ENCODE measurements at places on chromosomes 4 and X. TPM values are rescaled to one million over a fixed set of nuclear protein-coding genes. Genes with fewer than 3 reads are reported as not detected.

- no peaks in the 10 kb centered on the region for H3K27me3 ChIP-seq
- H3K4me1 ChIP-seq = no peaks in the 10 kb centered on the region
Observed at GRCh38 chr4:121510341-121510874, 129.6 kb upstream of the QRFPR start.

GRCh38 chr4:83454686-83455085 is 937 bp downstream of the HELQ start:
- no peak for DNase-seq
- peak overlapping the region; percentile 97 for H3K27ac ChIP-seq
- H3K27me3 ChIP-seq = no peaks in the 10 kb centered on the region
- H3K4me3 ChIP-seq = peak overlapping the region; percentile 83
- peaks cover 46% of the 10 kb centered on the region for H3K36me3 ChIP-seq

DNA sequence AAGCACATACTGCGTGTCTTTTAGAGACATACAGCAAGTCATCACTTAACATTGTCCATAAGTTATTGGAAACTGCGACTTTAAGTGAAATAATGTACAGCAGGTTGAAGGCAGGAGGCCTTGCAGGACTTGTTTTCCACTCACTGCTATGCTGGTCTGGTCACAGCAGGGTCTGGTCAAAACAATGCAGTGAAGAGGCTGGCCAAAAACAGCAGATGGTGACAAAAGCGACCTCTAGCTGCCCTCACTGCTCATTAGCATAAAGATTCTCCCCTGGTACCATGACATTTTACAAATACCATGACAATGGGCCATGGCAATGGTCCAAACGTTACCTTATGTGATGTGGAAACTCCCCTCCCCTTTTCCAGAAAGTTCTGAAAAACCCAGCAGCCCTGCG is 1283.6 kb downstream of the FSTL5 start:
- H3K4me1 ChIP-seq = no peaks in the 10 kb centered on the region
- H3K36me3 ChIP-seq = no peaks in the 10 kb centered on the region
- DNase-seq = no peak

DNA sequence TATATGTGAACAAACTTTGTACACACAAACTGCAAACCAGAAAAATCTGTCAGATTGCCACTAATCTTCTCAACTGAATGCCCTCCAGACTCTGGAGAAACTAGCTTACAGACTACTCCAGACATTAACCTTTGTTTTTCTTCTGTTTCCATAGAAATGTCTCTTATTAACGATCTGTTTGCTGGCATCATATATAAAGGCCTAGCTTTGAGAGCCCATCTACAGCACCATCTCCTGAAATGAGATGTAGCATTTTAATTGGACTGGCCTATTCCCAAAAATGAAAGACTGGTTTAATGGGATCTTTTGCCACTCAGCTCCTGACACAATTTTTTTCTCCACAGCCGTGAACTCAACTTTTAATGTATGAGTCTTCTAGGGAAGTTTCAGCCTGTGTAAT is 266.0 kb upstream of the IL1RAPL1 start:
- H3K36me3 ChIP-seq = no peaks in the 10 kb centered on the region
- H3K27ac ChIP-seq = no peak overlapping the region
- H3K27me3 ChIP-seq = no peaks in the 10 kb centered on the region
- DNase-seq = no peak

DNA sequence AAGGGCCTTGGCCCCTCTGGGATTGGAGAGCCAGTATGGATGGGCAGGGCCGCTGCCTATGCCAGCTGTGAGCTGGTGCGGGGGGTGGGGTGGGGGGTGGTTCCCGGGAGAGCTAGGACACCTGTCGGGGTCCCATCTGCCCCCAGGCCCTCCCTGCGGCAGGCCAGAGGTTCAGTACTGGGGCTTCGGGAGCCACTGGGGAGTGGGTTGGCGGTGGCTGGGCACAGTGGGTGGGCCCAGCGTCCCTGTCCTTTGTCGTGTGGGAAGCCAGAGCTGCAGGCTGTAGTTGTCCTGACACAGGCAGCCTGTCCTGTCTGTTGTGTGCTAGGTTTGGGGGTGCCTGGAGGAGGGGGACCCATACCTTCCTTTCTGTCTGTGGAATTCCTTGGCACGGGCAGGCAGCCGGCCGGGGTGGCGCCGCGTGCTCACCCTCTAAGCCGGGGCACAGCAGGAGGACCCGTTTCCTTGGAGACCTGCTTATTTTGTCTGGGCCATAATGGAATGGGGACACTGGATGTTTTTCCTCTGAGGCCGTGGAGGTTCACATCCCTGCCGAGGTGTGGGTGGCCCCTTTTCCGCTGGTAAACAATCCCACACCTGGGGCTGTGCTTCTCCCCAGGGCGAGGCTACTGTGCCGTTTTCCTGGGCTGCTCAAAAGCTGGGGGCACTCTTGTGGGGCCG is 14.8 kb downstream of the DOK7 start:
- H3K4me1 ChIP-seq = peaks cover 8% of the 10 kb centered on the region
- H3K36me3 ChIP-seq = no peaks in the 10 kb centered on the region
- no peak overlapping the region for H3K27ac ChIP-seq

- DNase-seq = peak; percentile 96
- H3K4me1 ChIP-seq = peaks cover 19% of the 10 kb centered on the region
- H3K27ac ChIP-seq = peak within 1 kb of the TSS; percentile 85
- H3K4me3 ChIP-seq = peak within 1 kb of the TSS; percentile 70
- peaks cover 5% of the 10 kb centered on the region for H3K27me3 ChIP-seq
Observed at GRCh38 chrX:118974088-118974907, at the start of gene LONRF3. Gene LONRF3, plus strand, starts transcription at chrX:118974618. Its CDS starts 163 bp downstream, at chrX:118974781.

GRCh38 chr4:187309456-187309855 is 585.8 kb upstream of the FAT1 start:
- H3K4me3 ChIP-seq = no peak overlapping the region
- H3K4me1 ChIP-seq = no peaks in the 10 kb centered on the region
- H3K36me3 ChIP-seq = no peaks in the 10 kb centered on the region
- H3K27ac ChIP-seq = no peak overlapping the region
- DNase-seq = no peak

DNA sequence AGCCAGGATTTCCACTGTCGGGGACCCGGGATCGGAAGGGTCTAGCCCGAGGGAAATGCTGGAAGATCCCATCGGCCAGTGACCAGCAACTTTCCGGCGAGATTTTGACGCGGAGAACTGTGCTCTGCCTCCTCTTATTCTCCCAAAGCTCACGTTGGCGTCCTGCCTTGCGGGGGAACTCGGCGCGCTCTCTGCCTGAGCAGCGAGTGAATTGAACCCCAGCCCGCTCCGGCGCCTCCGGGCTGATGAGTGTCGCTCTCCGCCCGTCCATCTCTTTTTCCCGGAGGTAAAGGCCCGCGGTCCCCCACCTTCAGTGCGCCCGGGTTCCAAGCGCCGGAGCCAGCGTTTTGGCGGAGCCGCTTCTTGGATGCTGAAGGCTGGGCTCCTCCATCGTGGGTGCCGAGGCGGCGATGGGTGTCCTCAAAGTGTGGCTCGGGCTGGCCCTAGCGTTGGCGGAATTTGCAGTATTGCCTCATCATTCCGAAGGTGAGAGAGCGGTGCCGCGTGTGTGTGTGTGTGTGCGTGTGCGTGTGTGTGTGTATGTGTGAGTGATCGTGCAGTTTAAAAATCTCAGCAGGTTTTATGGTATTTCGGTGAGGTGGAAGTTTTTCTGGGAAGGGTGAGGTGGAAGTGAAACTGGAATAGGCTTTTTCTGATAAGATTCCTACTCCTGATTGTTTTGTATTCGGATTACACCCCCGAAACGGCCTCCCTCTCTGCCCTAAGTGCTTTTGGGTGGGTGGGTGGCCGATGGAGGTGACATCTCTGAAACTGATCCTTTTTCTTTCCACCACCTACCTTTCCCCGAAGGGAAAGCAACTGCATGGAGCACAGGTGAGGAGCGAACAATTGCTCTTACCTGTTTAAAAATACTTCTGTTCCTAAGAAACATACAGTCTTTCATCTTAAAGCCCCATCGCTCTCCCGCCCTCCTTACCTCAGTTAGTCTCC is 752 bp downstream of the FRAS1 start:
- no peak for DNase-seq
- no peaks in the 10 kb centered on the region for H3K36me3 ChIP-seq
- peak overlapping the region; percentile 86 for H3K27ac ChIP-seq
- peaks cover 9% of the 10 kb centered on the region for H3K4me1 ChIP-seq

GRCh38 chrX:38206036-38206435 is 14.6 kb downstream of the SRPX start:
- DNase-seq = no peak
- no peak overlapping the region for H3K27ac ChIP-seq
- H3K4me3 ChIP-seq = no peak overlapping the region
- no peaks in the 10 kb centered on the region for H3K27me3 ChIP-seq
- H3K36me3 ChIP-seq = no peaks in the 10 kb centered on the region
- H3K4me1 ChIP-seq = no peaks in the 10 kb centered on the region

GRCh38 chrX:40938423-40938822 is 146.8 kb upstream of the USP9X start:
- H3K27me3 ChIP-seq = no peaks in the 10 kb centered on the region
- H3K4me1 ChIP-seq = peaks cover 3% of the 10 kb centered on the region
- no peak overlapping the region for H3K4me3 ChIP-seq
- no peak overlapping the region for H3K27ac ChIP-seq

- H3K27ac ChIP-seq = no peak overlapping the region
- H3K36me3 ChIP-seq = no peaks in the 10 kb centered on the region
- H3K4me3 ChIP-seq = no peak overlapping the region
Observed at GRCh38 chr4:48235050-48235449, 34.6 kb downstream of the TEC start.

DNA sequence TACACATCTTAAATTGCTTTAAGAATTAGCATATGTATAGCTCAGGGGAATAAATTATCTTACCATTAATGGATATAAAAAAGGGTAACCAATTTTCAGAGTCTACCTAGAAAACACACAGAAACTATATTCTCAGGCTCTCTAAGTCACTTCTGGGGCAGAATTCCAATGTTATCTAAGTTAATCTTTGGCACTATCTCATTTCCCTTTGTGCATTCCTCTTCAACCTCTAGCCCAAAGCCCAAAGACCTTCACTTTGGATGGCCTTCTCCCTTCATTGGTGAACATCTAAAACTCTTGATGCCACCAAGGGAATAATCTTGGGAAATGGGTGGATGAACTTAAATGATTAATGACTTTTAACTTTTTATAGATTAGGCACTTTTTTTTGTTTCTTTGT is 108.3 kb downstream of the APBB2 start:
- peaks cover 15% of the 10 kb centered on the region for H3K4me1 ChIP-seq
- no peaks in the 10 kb centered on the region for H3K27me3 ChIP-seq
- no peak for DNase-seq
- no peaks in the 10 kb centered on the region for H3K36me3 ChIP-seq

- no peak overlapping the region for H3K4me3 ChIP-seq
- no peaks in the 10 kb centered on the region for H3K27me3 ChIP-seq
- H3K27ac ChIP-seq = no peak overlapping the region
- no peak for DNase-seq
- H3K36me3 ChIP-seq = no peaks in the 10 kb centered on the region
Observed at GRCh38 chr4:7625071-7625470, 190.3 kb upstream of the PSAPL1 start.

DNA sequence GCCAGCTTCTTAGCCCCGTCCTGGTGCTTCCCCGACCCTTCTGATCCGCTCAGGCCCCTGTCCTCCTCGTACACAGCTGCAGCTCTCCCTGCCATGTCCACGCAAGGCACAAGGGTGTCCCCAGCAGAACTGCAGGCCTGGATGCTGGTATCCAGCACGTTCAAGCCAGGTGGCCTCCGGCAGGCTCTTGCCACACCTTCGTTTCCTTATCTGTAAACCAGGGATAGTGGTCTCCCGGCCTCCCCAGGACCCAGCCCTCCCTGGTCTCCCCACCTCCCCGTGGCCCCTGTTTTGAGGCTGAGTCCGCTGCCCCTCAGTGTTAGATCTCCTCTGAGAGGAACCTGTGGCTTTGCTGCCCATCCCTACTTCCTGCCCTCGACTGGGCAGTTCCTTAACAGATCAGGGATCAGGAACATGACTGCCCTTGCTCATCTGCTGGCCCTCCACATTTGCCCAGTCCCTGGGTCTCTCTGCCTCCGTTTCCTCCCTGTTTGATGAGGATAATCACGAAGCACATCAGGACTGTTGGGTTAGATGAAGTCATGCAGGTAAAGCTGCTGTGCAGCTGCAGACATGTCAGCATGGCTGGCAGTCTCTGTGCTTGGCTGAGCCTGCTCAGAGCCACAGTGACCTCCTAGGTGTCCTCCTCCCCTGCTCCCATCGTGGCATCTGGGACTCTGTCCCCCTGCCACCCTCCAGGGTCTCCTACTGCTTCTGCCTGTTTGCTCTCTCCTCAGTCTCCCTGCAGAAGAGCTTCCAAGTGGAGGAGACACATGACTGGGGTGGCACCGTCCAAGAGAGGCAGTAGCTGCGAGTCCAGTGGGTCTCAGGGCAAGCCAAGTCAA is 32.9 kb downstream of the PIGG start:
- H3K4me3 ChIP-seq = no peak overlapping the region
- H3K27ac ChIP-seq = no peak overlapping the region
- H3K27me3 ChIP-seq = no peaks in the 10 kb centered on the region
- H3K36me3 ChIP-seq = peaks cover 95% of the 10 kb centered on the region

GRCh38 chr4:105155426-105155825 is 8.8 kb downstream of the TET2 start:
- no peak for DNase-seq
- peaks cover 16% of the 10 kb centered on the region for H3K4me1 ChIP-seq
- no peaks in the 10 kb centered on the region for H3K36me3 ChIP-seq
- no peak overlapping the region for H3K27ac ChIP-seq

DNA sequence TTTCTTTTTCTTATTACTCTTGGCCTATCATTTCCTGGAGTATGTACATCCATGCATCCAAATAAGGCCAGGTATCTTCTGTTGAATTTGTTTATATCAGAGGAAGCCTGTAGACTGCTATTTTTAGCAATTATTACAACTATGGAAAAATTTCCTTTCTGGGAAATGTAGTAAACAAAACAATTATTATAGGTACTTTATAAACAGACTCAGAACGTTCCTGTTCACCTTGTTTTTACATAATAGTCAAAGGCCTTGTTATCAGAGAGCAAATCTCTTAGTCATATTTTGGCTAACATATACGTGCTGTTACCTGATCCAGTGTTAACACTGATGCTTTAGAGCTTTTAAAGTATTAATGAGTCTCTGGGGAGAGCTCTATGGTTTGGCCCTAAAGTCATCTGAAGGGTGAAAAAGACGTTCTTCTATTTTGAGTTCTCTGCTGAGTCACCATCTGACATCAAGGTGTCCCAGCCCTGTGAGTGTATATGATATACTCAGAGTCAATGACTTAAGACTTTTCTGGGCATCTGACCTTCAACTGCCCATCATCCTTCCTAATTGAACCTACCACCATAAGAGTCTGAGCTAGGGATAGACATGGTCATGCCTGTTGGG is 7.3 kb downstream of the SPARCL1 start:
- peak overlapping the region; percentile 16 for H3K4me3 ChIP-seq
- no peaks in the 10 kb centered on the region for H3K27me3 ChIP-seq
- DNase-seq = no peak
- H3K4me1 ChIP-seq = peaks cover 85% of the 10 kb centered on the region

- no peaks in the 10 kb centered on the region for H3K27me3 ChIP-seq
- DNase-seq = no peak
Observed at GRCh38 chr4:85496933-85497332, 22.0 kb downstream of the ARHGAP24 start.

Gene IL21
- total RNA-seq = not detected

Gene BTC
- total RNA-seq = 48.2 TPM

Gene TRIM61
- total RNA-seq = 1.2 TPM

Gene PNMA6A
- 1.2 TPM for total RNA-seq

Gene GRIA3
- total RNA-seq = 0.45 TPM

Gene ZIC3
- total RNA-seq = not detected

Gene TCEAL5
- total RNA-seq = not detected

Gene NAA11
- total RNA-seq = not detected

Gene HTN3
- total RNA-seq = not detected

Gene SEC31A
- total RNA-seq = 146 TPM

Gene GLRA3
- under 0.01 TPM for total RNA-seq

Gene LANCL3
- total RNA-seq = 1.5 TPM
